ENCODE measurements at places on chromosomes 7 and 10.

GRCh38 chr7:78039790-78040776 lies 241.5 kb downstream of the PHTF2 start:
- peak; percentile 80 for DNase-seq

DNA sequence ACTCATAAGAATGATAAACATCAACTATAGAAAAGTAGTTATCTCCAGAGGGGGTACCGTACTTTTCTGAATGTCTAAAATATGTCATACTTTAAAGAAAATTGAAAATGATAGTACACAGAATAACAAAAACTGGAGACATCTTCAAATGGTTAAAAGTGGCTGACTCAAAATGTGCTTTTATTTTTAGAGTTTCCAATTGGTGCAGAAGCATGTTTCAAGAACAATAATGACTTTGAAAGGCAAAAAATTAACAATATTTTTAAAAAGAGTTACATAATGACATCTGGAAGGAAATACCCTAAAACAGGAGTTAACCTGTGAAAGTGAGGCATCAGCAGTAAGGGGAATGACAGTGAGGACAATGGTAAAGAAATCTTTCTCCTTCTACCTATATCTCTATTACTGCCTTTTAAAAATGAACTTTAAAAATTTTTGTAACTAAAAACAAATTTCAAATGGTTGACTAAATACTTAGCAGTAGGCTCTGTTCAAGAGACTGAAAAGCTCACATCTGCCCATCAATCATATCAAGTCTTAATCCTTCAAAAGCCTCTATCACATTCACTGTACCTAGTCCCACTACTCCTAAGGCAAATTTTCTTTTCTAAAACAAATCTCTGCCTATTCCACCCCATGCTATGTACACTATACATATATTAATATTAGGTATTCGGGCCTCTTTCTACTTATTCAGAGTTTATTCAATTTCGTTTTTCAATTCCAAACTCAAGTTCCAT lies 3.0 kb downstream of the ASZ1 start:
- DNase-seq = no peak

DNA sequence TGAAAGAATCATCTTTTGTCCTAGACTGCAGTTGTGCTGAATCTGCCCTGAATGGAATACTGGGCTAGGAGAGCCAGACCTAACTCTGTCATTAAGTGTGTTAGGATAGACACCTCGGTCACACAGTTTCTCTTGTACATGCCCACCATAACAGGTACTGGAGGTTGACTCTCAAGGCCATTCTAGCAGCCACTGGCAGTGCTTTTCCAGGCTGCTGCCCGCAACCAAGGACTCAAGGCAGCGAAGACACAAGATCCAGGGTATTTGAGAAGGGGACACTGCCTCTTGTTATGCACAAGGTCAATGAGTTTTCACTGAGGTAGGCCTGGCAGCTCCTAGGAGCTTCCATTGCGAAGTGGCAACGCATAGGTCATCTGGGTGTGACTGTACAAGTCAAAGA lies 70.6 kb upstream of the ZNF746 start:
- DNase-seq = no peak

DNA sequence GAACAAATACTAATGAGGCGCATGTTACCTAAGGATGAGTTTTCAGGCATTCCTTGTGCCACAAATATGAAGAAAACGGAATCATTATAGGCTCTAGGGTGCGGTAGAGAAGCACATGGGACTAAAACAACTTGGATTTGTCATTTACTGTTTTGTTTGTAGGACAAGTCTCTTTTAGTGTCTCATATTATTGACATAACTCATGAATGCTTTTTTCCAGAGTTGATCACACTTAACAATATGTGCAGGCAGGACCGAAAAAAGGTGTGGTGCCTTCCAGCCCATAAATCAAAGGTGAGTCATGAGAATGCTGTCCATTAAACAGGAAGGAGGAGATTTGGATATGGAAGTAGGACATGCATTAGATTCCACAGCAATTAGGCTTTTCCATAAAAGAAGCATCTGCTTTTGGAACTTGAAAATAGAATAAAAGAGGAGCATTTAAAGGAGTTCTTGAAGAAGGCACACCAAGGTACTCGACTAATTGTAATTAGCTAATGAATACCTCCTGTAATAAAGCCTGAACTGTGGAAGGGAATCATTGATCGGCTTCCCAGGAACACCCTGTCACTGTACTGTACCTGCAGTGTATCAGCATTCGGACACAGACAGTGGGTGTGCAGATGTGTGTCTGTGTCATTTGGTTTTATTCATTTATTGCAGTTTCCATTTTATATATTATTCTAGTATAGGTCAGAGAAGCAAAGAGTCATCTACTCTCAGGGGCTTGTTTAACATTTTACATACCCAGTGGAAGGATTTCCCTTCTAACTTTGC lies 119.7 kb upstream of the KLF14 start:
- DNase-seq = no peak

DNA sequence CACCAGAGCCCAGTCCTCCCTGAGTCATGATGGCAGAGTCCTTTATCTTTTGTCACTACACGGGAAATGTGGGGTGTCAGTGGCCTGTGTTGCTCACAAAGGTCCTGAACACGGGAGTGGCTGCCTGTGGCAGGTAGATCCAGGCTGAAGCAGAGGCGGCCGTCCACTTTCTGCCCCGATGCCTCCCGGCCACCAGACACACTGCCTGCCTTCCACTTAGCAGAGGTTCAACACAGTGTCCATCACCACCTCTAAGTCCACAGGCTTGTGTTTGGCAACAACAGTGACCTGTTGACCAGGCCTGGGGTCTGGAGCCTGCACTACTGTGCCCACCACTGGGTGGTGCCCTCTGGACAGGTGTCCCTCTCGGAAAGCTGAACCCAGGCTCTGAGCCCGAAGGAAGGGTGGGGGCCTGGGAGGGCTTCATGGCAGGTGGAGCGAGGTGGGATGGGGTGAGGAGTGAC lies 49.9 kb upstream of the CAMK2B start:
- peak; percentile 40 for DNase-seq

DNA sequence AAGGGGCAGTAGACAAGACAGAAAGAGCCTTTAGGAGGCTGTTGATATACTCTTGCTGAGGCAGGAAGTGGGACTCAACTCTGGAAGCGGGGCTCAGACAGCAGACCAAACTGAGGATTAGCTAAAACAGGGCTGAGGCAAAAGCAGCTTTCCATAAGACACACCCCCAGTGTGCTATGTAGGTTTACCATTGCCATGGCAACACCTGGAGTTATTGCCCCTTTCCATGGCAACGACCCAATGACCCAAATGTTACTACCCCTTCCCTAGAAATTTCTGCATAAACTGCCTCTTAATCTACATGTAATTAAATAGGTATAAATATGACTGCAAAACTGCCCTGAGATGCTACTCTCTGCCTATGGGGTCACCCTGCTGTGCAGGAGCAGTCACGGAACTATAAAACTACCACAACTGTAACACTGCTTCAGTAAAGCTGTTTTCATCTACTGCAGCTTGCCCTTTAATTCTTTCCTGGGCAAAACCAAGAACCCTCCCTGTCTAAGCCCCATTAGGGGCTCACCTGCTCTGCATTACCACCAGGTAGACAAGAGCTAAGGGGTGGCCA lies 348.4 kb upstream of the PODXL start:
- DNase-seq = no peak

- no peak for DNase-seq
Observed at GRCh38 chr10:124604214-124605000, 139.8 kb downstream of the FAM53B start.

Measured in HEK293T (cell line).